Hematopoietic multipotent progenitor cell (in vitro differentiated cells): ENCODE measurements at places on chromosomes 5 and 9.
A peak's percentile ranks its signal among the peaks of the same experiment; 100 is the strongest.

- no peak for DNase-seq
Observed at GRCh38 chr5:42666869-42667268, 89.7 kb upstream of the CCDC152 start.

DNA sequence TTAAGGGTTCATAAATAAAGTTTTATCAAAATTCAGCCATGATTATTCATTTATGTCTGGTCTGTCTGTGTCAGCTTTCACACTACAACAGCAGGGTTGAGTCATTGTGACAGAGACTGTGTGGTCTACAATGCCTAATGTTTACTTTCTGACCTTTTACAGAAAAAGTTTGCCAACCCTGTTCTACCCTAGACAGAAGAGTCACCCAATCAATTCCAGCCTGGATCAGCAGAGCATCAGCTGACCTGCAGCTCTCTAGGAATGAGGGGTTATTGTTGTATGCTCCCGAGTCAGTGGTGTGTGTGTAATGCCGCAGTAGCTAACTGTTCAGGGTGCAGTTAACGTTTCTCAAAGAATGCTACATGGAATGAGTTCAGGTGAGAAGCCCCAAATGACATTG, 87.3 kb downstream of the HRH2 start:
- no peak for DNase-seq

DNA sequence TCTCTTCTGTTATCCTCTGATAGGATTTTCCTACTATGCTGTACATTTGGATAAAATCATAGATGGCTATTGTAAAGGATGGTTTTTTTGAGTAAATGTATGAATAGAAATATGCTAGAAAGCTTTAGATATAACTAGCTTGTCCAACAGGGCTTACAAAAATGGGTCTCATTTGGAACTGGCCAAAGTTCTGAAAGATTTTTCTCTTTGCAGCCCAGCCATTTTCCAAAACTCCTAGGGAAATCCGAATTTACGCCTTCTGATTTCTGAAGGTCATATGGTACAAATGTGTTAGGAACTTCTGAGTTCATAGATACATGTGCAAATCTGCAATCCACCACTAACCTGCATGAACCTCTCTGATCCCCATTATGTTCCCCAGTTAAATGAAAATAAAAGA, 603.9 kb upstream of the C9orf72 start:
- DNase-seq = no peak

DNA sequence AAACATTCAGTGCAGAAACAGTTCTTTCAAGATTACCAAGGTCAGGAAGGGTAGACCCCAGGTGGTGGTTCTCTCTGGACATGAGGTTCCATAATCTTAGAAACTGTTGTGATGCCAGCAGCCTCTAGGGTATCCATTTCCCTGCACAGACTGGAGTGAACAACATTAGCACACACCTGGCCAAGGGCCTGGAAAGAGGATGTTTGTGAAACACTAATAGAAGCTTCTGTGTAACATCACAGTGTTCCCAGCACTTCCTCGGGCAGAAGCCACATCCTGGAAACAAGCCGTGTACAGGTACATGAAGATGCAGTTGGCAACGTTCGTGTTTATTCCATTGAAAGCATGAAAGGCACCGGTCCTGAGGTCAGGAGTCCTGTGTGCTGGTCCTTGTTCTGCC, 598.2 kb upstream of the KLF4 start:
- no peak for DNase-seq

- no peak for DNase-seq
Observed at GRCh38 chr9:21528123-21528808, 46.2 kb upstream of the IFNE start.

DNA sequence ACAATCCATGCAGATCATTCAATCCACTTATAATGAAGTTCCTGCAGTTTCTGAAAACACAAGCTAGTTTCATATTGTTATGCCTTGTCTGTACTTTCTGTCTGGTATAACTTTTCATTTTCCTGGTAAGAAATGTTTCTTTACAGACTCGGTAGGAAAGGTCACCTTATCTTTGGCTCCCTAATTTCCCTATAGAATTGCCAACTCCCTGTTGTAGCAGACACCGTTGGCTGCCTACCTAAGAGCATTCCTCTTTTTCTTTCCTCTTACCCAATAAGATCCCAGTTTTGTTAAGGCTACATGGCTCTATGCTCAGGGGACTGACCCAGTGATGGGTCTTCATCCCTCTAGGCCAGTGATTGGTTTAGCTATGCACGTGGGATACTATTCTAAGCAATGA, 6.2 kb upstream of the ARHGEF37 start:
- no peak for DNase-seq

- peak; percentile 10 for DNase-seq
Observed at GRCh38 chr9:72635197-72635596, 113.8 kb downstream of the TMC1 start.

GRCh38 chr9:8668231-8668630, 868.7 kb upstream of the DMAC1 start:
- no peak for DNase-seq

DNA sequence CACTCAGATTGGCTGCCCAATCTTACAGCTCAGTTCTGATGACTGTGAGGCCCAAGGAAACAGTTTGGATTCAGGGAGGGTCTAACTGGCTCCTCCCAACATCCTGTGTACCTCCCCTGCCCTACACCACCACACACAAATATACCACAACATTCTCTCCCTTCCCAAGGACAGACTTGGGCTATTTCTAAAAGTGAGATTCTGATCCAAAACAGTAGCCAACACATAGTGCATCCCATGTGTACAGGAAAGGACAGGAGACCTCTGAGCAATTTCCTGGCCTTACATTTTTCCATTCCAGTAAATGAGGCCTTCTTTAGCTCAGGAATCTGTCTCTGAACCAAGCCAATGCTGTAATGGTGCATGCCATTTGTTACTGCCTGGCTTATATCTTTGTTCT, 20.8 kb downstream of the ZNF366 start:
- DNase-seq = no peak

DNA sequence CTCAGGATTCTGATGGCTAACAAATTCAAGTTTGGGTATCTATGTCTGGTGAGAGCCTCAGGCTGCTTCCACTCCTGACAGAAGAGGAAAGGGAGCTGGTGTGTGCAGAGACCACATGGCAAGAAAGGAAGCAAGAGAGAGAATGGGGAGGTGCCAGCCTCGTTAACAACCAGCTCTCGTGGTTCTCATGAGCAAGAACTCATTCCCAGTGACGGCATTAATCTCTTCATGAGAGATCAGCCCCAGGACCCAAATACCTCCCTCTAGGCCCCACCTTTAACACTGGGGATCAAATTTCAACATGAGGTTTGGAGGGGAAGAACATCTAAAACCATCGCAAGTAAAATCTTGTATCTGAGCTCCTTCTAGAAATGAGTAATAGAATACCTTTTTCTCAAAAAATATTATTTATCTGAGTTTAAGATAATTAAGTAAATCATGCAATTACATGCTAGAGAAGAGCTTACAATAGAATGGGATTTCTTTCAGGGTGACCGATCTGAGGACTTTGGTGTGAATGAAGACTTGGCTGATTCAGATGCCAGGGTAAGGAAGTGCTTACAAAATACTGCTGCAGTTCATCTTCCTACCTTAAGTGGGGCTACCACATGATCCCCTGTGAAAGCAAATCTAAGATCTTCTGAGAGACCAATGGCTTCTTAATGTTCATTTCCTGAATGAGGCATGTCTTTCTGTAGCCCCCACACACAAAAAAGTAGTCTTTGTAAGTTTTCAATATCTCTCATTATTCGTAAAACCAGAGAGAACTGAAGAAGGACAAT, 11.5 kb downstream of the ANXA1 start:
- no peak for DNase-seq

DNA sequence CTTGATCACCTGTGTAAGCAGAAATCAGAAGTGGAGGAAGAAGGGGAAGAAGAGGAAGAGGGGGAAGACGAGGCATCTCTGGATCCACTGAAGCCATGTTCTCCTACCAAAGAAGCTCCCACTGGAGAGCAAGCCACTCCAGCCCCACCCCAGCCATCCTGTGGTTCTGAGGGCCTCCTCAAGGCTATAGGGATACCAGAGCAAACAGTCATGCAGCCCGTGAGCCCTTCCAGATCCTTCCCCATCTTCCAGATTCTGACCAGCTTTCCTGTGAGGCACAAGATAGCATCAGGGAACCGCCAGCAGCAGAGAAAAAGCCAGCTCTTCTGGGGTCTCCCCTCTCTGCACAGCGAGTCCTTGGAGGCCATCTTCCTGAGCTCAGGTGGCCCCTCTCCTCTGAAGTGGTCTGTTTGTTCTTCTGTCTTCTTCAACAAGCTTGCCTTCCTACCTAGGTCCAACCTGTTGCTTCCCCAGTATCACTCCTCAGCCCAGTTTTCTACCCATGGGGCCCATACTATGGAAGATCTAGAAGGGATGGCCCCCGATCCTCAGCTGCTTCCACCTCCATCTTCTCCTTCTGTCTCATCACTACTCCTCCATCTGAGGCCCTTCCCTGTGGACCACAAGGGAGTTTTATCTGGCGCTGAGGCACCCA, 29.4 kb downstream of the VCP start:
- DNase-seq = no peak

DNA sequence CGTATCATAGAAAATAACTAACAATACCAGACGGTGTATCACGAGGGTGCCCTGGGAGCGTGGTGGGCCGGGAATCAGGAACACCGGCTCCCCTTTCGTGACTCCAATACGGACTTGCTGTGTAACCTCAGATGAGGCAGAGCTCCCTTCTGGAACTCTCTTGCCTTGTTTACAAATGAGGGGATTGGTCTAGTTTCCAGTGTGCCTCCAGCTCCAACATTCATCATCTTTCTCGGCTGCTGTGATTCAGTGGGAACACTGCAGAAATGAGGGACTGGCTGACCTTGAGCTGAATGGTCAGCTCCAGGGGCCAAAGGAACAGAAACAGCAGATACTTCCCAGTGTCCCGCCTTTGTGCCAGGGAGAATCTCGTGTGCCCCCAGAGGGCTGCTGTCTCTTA, 22.6 kb upstream of the TGFBI start:
- DNase-seq = no peak

GRCh38 chr5:52727576-52727975, 60.1 kb upstream of the ITGA1 start:
- DNase-seq = no peak

- DNase-seq = no peak
Observed at GRCh38 chr5:107277485-107278125, 393.1 kb downstream of the EFNA5 start.

DNA sequence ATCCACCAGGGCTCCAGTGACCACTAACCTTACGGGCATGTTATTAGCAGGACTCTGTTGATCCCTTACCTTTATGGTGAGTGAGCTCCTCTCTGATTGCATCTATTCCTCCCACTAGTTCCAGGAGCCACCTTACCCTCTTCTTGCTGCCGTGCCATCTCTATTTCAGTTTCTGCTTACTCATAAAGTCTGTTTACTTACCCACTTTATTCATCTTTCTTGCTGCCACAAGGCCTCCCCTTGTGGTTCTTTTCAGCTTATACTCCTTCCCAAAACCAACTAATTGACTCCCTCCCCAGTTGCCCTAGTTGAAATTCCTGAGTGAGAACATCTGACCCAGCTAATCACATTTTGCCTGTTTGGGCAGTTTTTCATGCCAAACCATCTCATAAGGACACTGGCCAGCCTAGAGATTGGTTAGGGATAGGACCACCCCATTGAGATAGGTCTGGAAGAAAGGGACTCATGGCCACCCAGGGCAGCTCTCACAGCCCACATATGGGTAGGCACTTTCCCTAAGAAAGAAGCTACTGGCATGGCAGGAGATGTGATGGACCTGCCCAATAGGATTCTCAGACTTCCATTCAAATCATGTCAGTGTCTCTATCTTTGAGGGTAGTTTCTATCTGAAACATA, 412.7 kb downstream of the EFNA5 start:
- no peak for DNase-seq

GRCh38 chr9:20028192-20028848, 239.5 kb upstream of the SLC24A2 start:
- no peak for DNase-seq

DNA sequence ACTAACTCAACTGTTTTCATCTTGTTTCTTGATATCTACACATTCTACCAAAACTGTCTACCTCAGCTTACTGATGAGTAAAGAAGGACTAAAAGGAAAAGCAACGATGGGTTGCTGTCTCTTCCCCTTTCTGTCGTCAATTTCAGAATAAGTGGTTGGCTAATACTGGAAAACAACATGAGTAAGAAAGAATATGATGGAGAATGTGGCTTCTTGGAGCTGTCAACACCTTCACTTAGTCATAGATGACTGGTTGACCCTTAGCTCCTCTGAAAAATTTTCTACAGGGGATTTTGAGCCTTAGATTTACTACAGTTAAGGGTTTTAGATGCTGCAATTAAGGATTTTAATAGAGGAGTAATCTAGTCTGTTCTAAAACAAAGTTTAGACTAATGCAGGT, 797.9 kb downstream of the TLE4 start:
- no peak for DNase-seq

GRCh38 chr9:128286440-128286839, 10.4 kb downstream of the SWI5 start:
- no peak for DNase-seq

DNA sequence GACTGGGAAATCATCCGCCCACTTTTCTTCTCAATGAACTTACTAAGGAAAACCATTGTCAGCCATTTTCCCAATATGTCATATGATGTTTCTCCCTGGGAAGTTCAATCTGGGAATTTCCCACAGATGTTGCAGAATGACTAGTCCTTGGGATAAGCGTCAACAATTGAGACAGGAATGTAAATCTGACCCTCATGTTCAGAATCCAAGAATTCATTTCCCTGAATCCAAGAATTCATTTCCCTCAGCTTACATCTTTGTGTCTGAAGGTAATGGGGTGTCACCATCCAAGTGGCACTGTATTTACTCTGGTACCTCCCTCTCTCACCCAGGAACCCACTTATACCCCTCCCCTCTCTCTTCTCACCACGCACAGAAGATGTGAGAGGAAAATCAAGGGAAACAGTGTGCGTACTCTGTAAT, 7.4 kb downstream of the KLF9 start:
- no peak for DNase-seq

- no peak for DNase-seq
Observed at GRCh38 chr5:151581347-151581746, 9.8 kb downstream of the FAT2 start.

DNA sequence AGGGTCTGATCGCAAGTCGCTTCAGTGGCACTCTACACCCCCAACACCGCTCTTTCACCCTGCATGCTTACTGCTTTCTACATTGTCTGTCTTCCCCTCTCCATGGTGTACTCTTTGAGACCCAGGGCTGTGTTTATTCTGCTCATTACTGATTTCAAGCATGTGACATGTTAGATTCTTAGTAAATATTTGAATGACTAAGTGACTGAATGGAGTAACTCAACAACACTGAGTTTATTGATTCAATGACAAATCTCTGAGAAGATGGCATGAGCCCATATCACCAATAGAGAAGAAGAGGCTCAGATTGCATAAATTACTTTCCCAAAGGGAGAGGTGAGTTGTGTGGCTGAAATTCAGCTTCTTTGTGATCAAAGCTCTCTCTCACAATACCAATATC, 89.7 kb upstream of the OSMR start:
- no peak for DNase-seq
